ENCODE measurements at places on chromosomes 4 and X. TPM values are rescaled to one million over a fixed set of nuclear protein-coding genes. Genes with fewer than 3 reads are reported as not detected.

DNA sequence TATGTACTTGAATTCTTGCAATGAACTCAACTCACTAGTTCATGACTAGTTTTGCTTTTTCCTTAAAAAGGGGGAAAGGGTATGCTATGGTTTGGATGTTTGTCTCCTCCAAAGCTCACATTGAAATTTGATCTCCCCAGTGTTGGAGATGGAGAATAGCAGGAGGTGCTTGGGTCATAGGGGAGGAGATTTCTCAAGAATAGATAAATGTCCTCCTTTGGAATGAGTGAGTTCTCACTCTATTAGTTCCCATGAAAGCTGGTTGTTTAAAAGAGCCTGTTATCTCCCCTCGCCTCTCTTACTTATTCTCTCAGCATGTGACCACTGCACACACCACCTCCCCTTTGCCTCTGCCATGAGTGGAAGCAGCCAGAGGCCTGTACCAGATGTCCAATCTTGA, 109.4 kb upstream of the INTU start:
- no peak for DNase-seq

- DNase-seq: no peak
Observed at GRCh38 chr4:150150629-150151062, 72.4 kb downstream of the DCLK2 start.

DNA sequence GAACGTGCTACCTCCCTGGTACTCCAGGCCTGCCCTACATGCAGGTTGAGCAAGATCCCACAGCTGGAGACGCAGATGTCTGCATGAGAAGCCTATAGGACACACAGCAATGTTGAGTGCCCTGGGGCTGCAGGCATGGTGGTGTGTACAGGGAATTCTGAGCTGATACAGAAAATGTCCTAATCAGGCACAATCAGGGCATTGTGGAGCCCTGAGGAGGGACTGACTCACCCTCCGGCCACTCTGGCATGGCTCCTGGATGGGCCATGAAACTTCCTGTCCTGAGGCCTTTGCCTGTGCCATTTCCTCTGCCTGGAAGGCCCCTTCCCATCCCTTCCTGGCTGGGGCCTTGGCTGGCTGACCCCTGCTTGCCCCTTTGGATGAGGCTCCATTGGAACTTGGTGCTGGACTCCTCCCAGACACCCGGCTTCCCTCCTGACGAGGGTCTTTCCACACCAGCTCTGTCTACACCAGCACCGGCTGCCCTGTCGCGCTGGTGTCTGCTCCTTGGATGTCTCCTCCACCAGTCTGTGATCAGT, 16.7 kb upstream of the AFAP1 start:
- no peak for DNase-seq

DNA sequence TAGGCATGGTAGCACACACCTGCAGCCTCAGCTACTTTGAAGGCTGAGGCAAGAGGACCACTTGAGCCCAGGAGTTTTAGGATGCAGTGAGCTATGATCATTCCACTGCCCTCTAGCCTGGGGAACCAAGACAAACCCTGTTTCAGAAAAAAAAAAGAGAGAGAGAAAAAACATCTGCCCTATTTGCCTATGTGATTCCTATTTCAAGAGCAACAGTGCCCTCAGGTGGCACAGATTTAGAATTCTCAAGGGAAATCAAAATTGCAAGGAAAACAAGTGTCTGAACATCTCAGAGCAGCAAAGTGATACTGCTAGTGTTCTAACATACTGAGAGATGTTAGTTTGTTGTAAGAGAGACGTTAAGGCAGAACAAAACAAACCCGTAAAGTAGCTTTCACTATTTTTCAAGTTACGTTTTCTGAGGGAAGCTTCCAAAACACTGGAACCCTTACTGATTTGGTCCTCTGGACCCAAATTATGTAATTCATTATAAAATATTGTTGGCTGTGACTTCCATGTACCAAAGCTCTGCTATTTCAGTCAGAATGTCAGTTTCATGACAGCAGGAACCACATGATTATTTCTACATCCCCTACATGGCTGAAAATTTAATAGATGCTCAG, 7.9 kb downstream of the BDH2 start:
- DNase-seq: peak; percentile 23

- no peak for DNase-seq
Observed at GRCh38 chr4:3699678-3700077, 66.5 kb upstream of the ADRA2C start.

- DNase-seq: no peak
Observed at GRCh38 chr4:22500128-22500611, 15.7 kb downstream of the ADGRA3 start.

GRCh38 chr4:170651786-170652185, 562.0 kb upstream of the AADAT start:
- DNase-seq: no peak

DNA sequence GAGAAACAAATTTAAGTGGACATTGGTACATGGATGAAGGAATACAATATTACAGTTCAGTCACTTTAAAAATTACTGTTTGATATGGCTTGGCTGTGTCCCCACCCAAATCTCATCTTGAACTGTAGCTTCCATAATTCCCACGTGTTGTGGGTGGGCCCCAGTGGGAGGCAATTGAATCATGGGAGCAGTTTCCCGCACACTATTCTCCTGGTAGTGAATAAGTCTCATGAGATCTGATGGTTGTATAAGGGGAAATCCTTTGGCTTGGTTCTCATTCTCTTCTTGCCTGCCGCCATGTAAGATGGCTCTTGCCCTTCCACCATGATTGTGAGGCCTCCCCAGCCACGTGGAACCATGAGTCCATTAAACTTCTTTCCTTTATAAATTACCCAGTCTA, 804.2 kb upstream of the FRG1 start:
- DNase-seq: no peak

DNA sequence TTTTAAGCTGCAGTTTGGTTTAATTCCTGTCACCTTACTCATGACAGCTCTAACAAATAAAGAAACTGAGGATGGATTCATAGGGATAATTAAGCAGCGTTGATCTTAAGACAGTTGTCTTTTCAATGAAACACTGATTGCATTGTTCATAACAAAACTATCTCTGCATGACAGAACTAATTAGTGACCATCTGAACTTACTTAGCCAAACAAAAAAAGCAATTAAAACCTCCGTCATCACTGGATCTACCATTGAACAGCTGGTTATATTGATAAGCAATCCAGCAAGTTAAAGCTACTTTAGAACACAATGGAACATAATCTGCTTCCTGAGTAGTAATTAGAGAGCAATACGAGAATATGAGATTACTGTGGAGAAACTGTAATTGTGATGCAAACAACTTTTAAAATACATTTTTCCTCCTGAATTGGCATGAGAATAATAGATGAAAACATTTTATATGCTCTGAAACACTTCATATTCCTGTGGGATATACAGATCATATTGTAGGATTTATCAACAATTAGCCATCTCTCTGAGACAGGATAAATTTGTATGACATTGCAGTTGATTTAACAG, 2576.8 kb downstream of the PCDH7 start:
- DNase-seq: no peak

DNA sequence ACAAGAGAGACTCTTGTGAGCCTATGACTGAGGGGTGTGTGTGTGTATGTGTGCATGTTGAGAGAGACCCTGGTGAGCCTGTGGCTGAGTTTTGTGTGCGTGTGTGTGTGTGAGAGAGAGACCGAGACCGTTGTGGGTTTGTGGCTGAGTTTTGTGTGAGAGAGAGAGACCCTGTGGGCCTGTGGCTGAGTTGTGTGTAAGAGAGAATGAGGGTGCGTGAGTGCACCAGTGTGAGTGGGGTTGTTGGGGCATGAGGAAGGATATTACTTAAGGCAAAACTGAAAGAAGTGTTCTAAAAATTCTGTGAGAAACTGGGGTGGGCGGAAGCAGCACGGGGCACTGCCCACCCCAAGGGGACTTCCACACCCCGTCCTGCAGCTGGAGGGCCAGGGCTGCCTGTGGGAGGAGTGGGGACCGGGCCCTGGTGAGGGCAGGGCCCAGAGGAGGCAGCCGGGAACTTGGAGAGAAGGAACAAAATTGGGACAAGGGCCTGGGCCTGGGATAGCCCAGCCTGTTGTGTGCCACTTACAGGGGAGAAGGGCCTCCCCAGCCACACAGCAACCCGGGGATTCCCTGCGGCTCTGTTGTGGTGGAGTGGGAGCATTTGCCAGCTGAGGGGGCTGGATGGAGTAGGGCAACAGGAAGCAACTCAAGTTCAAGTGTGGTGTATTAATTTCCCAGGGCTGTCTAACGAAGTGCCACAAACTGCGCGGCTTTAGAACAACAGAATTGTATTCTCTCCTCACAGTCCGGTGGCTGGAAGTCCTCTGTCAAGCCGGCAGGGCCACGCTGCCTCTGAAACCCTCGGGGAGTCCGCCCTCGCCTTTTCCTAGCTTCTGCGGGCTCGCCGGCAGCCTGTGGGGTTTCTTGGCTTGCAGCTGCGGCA, 22.1 kb downstream of the TMEM131L start:
- DNase-seq: peak; percentile 83

GRCh38 chr4:71167083-71167482, 171.7 kb upstream of the SLC4A4 start:
- DNase-seq: no peak

DNA sequence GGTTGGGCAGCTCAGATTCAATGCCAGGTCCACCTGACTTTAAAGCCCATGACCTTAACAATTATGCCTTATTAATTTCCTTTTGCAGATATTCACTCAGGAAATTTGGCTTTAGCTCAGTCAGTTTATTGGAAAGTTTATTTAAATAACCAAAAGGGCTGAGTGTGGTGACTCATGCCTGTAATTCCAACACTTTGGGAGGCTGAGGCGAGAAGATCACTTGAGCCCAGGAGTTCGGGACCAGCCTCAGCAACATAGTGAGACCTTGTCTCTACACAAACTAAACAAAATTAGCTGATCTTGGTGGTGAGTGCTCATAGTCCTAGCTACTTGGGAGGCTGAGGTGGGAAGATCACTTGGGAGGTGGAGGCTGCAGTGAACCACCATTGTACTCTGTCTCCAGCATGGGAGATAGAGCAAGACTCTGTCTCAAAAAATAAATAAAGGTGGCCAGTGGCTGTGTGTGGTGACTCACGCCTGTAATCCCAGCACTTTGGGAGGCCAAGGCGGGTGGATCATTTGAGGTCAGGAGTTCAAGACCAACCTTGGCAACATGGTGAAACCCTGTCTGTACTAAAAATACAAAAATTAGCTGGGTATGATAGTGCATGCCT, 43.3 kb downstream of the RHOH start:
- DNase-seq: no peak

DNA sequence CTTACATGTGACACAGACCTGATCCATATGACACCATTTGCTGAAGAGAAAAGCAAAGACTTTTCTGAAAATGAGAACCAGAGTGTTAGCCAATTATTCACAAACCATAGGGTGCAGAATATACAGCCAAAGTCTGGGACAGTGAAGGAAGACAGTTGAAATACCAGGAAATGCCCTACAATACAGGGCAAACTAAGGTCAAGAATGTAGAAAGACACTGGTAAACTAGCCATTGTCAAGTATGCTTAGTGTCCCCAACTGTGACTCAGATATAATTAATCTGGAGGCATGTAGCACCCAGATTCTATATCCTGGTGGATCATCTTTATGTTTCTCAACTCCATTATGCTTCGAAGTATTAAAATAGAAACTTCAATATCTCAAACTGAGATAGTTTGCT, 200.9 kb upstream of the FSTL5 start:
- no peak for DNase-seq

- DNase-seq: no peak
Observed at GRCh38 chrX:100643956-100644860, at the start of gene SRPX2. TSS of gene SRPX2 (plus strand) at chrX:100644199. CDS start at chrX:100646323, 2,124 bp downstream.

TEX13C gene
- not detected for total RNA-seq

SPACA5 gene
- not detected for total RNA-seq

TMPRSS11B gene
- not detected for total RNA-seq

BANK1 gene
- 1.3 TPM for total RNA-seq

BLOC1S4 gene
- total RNA-seq: 22.9 TPM

SCML1 gene
- 0.27 TPM for total RNA-seq

FABP2 gene
- not detected for total RNA-seq

RIPPLY1 gene
- not detected for total RNA-seq
